ENCODE measurements at places on chromosomes 16 and 17.

GRCh38 chr17:77476931-77477805, 336.4 kb downstream of the SEC14L1 start:
- DNase-seq, result peak; percentile 67

- DNase-seq, result no peak
Observed at GRCh38 chr16:78290395-78290794, 190.9 kb downstream of the WWOX start.

DNA sequence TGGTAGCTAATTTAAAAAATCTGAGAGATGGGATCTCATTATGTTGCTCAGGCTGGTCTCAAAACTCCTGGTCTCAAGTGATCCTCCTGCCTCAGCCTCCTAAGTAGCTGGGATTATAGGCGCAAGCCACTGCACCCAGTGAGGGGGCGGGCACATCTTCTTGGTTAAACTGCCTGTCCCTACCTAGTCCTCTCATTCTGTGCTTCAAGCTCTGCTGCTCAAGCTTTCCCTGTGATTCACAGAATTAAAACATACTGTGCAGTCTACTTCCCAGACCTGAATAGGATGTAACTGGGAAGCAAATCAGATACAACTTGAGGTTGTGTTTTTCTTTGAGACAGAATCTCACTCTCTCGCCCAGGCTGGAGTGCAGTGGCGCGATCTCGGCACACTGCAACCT, 2.3 kb downstream of the MRPL38 start:
- DNase-seq, result no peak

DNA sequence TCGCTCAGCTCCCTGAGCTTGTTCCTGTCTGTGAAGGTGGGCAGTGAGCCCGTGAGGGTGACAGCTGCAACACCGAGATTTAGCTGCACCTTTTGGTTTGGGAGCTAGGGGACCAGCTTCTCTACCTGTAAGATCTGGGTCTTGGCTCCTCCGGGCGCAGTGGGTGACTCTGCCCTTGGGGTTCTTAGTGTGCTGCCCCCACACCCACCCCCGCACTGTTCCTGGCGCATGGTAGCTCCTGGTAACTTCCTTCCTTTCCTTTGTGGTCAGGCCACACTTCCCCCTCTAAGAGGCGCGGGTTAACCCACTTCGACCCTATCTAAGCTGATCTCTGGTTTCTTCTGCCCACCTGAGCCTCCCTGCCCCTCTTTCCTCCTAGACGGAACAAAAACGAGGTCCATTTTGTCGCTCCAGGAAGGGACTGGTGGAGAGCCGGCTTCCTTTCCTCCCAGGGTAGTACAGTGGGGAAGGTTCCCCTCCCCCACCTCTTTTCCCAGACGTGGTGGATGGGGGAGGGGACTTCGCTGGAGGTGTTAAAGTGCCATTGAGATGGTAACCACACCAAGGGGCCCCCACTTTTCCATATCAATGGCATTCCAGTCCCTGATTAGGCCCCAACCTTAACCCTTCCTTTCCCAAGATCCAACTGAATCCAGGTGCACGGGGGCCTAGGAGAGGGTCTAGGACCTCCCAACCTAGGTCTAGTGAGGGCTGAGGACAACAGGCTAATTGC, 4.6 kb upstream of the CLDN9 start:
- DNase-seq, result no peak

DNA sequence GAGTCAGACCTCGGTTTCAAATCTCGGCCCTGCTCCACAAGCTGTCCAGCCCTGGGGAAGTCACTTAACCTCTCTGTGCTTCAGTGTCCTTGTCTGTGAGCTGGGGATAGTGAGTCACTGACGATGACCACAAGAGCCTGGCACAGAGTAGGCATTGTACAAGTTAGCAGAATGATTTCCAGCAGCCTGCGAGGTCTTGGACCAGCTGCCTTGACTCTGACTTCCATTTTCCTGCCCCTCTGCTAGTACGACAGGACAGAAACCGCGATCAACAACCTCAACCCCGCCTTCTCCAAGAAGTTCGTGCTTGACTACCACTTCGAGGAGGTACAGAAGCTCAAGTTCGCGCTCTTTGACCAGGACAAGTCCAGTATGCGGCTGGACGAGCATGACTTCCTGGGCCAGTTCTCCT, 20.7 kb downstream of the CPNE2 start:
- DNase-seq, result no peak

DNA sequence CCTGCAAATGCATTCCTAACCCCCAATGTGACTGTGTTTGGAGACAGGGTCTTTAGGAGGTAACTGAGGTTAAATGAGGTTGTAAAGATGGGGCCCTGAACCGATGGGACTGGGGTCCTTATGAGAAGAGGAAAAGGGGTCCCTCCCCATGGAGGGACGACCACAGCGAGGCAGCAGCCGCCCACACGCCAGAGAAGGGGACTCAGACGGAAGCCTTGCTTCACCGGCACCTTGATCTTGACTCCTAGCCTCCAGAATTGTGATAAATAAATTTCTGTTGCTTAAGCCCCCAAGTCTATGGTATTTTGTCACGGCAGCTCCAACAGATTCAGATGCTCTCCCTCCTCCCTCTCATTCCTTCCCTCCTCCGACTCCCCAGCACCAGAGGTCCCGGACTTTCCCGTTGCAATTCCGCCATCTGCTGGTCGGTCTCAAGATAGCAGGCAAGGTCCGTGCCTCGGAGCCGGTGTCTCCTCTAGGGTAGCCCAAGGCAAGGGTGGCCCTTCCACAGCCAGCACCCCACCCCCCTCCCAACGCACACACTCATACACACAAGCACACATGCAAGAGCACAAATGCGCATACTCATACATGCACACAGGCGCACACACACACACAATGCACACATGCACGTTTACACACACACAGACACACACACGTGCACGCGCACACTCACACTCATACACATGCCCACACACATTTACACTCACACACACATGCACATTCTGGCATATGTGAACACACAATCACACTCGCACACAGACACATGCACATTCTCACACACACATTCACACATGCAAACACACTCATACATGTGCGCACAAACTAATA, 23.1 kb upstream of the C16orf78 start:
- DNase-seq, result peak; percentile 51

Data from HTR-8/SVneo (cell line).